T-helper 1 cell (primary cell): ENCODE measurements at places on chromosomes 3 and 15.

- no peak for DNase-seq
Measured at GRCh38 chr3:24493746-24494617, 668 bp downstream of the THRB start.

GRCh38 chr15:99413955-99414754, 151.6 kb upstream of the MEF2A start:
- no peak for DNase-seq

GRCh38 chr3:127412578-127413317, 124.9 kb upstream of the PRR20G start:
- DNase-seq = no peak

- DNase-seq = no peak
Measured at GRCh38 chr3:22231061-22231460, 480.1 kb upstream of the ZNF385D start.

DNA sequence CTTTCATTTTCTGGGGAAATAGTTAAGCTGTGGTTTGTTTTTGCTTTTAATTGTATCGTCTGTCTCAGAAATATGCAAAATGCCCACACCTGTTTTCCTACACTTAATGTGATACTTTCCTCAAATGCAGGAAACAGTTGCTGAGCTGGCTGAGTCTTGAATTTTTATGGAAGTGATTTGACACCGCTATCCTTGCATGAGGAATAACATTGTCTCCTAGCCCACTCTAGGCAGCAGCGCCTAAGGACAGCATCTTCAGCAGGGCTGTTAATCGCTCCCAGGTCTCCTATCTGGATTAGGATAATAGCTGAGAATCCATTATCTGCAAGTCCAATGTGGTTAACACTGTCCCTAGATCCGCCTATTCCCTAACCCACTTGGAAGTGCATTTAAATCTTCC, 132.6 kb upstream of the NR2E3 start:
- DNase-seq = no peak

GRCh38 chr3:2727610-2728318, 382.4 kb downstream of the IL5RA start:
- DNase-seq = no peak

- no peak for DNase-seq
Measured at GRCh38 chr15:62906627-62907026, 135.9 kb upstream of the TPM1 start.

DNA sequence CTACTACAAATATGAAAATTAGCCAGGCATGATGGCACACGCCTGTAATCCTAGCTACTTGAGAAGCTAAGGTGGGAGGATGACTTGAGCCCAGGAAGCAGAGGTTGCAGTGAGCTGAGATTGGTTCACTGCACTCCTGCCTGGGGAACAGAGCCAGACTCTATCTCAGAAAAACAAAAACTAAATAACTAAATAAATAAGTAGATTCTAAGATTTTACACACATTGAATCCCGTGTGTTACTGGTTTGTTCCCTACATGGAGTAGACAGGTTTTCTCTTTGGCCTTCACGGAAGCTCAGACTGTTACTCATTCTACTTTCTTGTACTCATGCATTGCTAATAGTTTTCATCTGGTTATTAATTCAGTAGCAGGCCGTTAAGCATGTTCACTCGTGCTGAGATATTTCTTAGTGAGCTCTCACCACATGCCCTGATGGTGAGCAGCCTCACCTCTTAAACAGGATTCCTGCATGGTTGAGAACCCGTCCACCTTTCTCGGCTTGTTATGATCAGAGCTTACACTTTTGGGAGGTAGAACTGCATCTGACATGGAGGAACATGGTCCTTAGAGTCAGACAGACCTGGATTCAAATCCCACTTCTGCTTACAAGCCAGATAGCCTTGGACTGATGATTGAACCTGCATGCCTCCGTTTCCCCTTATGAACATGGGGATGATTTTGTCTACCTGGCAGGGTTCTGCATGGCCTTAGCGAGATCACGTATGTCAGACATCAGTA, 49.1 kb downstream of the CMTM7 start:
- no peak for DNase-seq

DNA sequence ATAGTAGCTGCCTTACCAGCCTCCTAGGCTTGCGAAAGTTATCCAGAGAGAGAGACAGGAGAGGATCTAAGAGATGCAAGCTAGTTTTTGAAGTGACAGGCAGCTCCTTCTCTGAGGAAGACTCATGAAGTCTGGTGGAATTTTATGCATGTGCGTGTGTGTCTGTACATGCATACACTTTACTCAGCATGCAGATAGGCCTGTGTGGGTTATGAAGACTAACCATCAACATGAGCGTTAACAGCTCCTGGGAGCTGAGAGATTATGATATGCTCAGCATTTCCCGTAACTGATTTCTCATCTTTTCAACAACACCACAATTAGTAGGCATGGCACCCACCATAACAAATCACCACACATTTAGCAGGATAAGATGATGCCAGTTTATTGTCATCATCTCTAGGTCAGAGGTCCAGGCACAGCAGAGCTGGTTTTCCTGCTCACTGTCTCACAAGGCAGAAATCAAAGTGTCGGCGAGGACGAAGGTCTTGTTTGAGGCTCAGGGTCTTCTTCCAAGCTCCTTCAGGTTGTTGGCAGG, 239.5 kb downstream of the CACNA2D3 start:
- no peak for DNase-seq

GRCh38 chr3:118478706-118479276, 555.9 kb downstream of the IGSF11 start:
- no peak for DNase-seq

- peak; percentile 67 for DNase-seq
Measured at GRCh38 chr15:31326875-31327668, 437 bp downstream of the KLF13 start.

DNA sequence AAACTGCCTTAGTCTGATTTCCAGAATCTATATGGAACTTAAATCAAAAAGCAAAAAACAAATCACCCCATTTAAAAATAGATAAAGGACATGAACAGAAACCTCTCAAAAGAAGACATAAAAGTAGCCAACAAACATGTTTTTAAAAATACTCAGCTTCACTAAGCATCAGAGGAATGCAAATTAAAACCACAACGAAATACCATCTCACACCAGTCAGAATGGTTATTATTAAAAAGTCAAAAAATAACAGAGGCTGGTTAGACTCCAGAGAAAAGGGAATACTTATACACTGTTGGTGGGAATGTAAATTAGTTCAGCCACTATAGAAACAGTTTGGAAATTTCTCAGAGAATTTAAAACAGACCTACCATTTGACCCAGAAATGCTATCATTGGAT, 367.9 kb downstream of the ZIC4 start:
- no peak for DNase-seq

GRCh38 chr3:10961921-10962320, 30.6 kb upstream of the SLC6A1 start:
- no peak for DNase-seq

- DNase-seq = no peak
Measured at GRCh38 chr3:169457807-169458697, 205.5 kb downstream of the MECOM start.

GRCh38 chr15:90694987-90695386, 22.2 kb upstream of the BLM start:
- DNase-seq = no peak

DNA sequence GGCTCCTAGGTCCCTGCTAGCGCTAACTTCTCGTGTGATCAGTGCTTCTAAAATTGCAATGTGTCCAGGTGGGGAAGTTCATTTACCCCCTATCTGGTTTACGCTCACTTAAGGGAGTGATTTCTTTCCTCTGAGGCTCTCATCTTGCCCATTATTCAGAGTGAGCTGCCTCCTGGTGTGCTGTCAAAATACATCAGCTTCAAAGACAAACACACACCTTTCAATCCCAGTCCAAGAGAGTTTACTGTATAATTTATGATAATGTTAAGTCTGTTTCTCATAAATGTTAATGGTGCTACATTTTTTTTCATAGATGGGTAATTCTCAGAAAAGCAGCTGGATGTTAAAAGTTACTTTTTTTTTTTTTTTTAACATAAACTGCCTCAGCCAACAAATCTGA, 112.3 kb downstream of the RORA start:
- DNase-seq = no peak

DNA sequence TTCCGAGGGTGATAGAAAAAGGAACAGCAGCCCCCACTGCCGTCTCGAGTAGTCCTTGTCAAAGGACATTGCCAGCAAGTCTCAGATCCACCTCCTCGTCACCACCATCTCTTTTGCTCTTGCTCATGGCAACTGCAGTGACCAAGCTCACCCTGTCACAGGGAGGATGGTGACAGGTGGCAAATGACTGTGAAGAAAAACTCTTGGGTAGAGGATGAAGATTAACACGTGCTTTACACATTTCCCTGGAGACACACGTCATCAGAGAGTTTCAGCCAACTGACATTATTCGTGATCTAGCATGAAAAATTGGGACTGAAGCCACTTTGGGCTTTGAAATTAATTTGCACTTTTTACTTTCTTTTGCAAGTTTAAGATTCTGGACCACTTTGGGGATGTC, 174.3 kb downstream of the EBLN2 start:
- DNase-seq = no peak

DNA sequence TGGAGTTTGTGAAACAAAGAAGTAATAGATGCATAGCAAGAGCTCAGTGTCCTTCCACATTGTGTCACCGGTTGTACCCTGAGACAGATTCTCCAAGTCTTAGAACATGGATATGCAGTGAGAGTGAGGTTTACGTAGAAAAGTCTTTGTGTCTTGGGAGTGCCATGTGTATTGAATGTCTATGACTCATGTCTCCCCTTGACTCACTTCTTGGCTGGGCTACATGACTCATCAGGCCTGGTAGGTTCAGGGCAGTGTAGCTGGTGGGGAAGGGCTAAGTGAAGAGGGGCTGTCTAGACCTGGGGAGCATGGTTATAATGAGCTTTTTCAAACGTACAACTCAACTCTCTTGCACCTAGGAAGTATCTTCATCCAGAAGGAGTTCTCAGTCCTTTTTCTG, 167.4 kb downstream of the GAP43 start:
- DNase-seq = no peak

DNA sequence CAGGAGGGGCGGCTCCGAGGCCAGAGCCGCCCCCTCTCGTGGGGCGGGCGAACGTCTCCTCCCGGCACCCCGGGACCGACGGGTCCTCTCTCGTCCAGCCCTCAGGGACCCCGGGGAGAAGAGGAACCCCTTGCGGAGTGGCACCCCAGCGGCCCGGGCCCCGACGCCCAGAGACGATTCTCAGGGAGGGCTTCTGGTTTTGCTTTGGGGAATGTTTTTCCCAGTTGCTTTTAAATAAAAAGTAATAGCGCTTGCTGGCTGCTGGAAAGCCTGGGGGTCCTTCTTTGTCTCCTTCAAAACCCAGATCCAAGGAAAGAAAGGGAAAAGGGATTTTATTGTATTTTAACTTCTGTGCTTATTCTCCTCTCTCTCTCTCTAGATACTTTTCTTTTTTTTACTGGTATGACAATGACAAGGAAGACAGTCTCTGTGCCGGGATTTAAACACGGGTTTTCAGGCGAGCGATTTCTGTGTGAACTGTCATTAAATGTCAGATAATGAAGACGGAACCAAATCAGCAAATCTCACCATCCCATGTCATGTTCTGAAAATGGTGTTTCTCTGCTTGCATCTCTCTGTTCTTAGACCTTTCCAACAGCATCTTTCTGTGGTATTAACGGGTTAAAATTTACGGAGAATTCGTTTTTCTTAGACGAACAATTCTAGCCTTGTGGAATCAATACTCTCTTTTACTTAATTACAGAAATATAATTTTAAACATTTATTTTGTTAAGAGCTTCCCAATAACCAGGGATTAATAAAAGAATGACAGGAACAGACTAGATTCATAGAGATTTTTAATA, 530 bp upstream of the PCOLCE2 start:
- no peak for DNase-seq

DNA sequence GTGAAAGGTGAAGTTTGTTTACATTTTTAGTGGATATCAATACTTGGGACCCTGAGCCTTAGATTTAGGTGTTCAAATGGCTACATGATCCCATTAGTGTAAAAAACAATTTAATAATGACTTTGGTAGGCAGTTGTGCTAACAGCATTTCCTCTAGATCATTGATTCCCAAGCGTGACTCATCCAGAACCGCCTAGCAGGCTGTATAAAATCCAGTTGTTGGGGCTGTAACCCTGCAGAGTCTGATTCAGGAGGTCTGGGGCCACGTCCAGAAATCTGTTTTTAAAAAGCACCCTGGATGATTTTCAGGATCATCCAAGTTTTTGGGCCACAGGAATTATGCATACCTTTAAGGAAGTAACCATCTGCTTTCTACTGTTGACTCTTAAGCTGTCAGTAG, 156.4 kb downstream of the TP63 start:
- DNase-seq = no peak

DNA sequence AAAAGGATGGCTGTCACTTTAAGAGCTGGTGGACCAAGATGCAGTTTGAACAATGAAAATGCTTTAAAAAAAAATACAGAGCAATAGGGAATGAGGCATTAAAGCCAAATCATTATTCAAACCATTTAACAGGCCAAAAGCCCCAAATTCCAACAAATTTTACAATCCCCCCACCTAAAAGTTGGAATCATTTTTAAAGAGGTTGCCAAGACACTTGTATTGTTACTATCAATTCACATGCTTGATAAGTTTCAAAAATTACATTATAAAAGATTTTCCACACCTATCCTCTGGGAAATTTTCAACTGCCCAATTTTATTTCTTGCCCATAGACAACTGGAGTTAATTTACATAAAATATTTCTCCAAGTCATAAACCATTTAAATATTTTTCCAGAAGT, 192.3 kb upstream of the ARHGEF26 start:
- no peak for DNase-seq

DNA sequence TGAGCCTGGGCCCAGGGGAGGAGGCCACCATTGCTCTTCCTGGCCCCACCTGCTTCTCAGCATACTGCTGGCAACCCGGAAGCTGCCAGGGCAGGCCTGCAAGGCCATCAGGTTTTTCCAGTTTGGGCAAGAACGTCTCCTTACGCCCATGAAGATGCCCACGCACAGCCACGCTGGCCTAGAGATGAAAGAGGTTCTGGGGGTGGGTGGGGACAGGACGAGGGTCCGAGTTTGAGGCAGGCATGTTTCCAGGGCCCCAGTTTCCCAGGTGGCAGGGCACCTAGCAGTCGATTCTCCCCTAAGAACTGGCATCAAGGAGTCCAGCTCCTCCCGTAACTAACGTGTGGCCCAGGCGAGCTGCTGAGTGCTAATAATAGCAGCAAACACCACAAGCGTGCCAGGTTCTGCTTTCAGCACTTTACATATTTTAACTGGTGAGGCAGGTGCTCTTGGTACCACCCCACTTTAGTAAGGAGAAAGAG, 45.8 kb downstream of the ZNF710 start:
- DNase-seq = no peak

DNA sequence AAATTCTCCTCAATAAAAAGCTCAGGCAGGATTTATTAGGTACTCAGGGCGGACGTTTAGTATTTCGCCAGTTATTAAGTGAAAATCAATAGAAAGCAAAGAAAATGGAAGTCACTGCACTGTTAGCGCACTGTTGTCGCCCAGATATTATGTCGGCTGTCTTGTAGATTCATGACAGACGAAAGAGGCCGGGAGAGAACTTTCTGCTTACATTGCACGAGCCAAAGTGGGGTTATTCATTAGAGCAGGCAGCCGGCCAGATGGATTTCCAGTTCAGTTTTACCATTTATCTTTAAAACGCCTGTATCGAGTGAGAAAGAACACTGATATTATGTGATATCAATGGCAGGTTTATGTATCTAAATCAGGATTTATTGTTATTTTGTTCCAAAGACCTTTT, 866.0 kb upstream of the NR2F2 start:
- no peak for DNase-seq

GRCh38 chr3:96449346-96449745, 365.0 kb upstream of the EPHA6 start:
- no peak for DNase-seq
